Fibroblast of the conjunctiva (primary cell): ENCODE measurements at places on chromosomes 6 and 20.

DNA sequence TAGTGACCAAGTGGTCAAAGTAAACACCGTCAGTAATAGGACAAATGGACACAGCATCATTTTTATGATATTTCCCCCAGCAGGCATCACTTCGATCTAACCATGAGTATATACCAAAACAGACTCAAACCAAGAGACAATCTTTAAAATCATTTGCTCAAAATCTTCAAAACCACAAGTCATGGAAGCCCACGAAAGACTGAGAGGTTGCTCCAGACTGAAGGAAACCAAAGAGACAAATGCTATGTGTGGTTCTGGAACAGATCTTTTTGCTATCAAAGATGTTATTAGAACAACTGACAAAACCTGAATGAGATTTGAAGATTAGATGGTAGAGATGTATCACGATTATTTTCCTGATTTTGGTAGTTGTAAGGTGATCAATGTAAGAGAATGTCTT is 197.7 kb downstream of the TBXT start:
- DNase-seq: no peak

GRCh38 chr6:89536231-89536630 is 102.3 kb downstream of the LYRM2 start:
- DNase-seq: no peak

GRCh38 chr6:51625566-51625965 is 461.8 kb downstream of the PKHD1 start:
- no peak for DNase-seq

GRCh38 chr6:7341989-7342742 is 29.2 kb upstream of the SSR1 start:
- DNase-seq: no peak

- DNase-seq: peak; percentile 46
These were observed 15.6 kb downstream of the COMMD7 start for GRCh38 chr20:32727683-32728082.

DNA sequence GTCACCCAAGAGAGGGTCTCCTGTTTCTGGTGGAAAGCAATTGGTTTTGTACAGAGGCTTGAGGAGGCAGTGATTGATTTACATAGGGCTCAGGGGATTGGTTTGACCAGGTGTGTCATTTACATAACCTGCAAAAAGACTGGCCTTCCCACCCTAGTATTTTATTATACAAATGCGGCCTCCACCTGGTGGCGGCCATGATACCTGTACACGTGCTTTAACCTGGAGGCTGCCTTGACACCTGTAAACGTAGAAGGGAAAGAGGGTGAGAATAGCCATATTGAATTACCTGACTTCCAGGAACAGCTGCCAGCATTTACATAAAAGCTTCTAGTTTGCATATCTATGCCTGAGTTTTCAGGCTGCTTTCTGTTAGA is 48.7 kb downstream of the HLA-DPB1 start:
- no peak for DNase-seq

GRCh38 chr6:40762981-40763380 is 175.8 kb upstream of the LRFN2 start:
- no peak for DNase-seq

DNA sequence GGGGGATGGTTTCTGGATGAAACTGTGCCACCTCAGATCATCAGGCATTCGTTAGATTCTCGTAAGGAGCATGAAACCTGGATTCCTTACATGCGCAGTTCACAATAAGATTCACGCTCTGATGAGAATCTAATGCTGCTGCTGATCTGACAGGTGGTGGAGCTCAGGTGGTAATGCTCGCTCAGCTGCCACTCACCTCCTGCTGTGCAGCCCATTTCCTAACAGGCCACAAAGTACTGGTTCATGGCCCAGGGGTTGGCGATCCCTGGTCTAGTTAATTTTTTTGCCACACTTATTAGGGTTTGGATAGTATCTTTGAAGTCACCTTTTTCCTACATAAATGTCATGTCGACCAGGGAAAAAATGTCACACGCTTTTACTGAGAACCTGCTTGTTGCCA is 96.8 kb upstream of the MLIP start:
- DNase-seq: no peak

- DNase-seq: no peak
These were observed 122.1 kb downstream of the HIVEP2 start for GRCh38 chr6:142822842-142823241.

- DNase-seq: no peak
These were observed 181.0 kb downstream of the PLCB1 start for GRCh38 chr20:8313073-8313472.

GRCh38 chr6:136486357-136486756 is 63.9 kb downstream of the MAP7 start:
- no peak for DNase-seq

GRCh38 chr6:153087436-153087835 is 43.6 kb downstream of the RGS17 start:
- DNase-seq: no peak

DNA sequence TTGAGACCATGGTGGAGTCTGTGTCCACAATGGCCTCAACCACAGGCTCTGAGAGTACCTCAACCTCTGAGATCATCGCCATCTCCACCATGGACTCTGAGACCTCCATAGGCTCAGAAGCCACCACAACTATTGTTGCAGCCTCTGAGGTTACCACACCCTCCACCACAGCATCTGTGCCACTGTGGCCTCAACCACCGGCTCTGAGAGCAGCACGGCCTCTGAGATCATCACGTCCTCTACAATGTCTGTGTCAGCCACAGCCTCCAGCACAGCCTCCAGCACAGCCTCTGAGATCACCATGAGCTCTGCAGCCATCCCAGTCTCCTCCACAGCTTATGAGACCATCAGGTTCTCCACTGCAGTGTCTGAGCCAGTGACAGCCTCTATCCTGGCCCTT is 19.4 kb upstream of the MUC21 start:
- no peak for DNase-seq

DNA sequence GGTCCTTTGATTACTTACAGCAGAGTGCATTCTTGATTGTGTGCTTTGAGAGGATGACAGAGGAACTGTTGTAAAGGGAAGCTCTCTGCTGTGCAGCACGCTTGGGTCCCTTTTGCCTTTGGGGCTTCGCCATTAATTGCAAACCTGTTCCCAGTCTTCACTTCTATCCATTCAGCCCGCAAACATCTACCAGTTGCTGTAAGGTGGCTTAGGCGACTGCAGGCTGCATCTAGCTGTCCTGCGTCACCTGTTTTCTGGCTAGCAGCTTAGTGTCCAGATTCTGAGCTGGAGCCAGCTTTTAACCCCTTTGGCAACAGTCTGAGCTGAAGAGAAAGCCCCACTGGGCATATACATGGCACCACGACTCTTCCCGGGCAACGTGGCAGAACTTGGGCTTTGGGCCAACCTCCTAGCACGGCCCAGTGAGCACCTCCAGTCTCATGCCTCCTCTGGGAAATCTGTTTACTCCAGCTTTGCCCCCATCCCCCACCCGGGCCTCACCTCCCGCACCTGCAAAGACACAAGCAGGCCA is 2.5 kb upstream of the FASTKD5 start:
- DNase-seq: no peak

DNA sequence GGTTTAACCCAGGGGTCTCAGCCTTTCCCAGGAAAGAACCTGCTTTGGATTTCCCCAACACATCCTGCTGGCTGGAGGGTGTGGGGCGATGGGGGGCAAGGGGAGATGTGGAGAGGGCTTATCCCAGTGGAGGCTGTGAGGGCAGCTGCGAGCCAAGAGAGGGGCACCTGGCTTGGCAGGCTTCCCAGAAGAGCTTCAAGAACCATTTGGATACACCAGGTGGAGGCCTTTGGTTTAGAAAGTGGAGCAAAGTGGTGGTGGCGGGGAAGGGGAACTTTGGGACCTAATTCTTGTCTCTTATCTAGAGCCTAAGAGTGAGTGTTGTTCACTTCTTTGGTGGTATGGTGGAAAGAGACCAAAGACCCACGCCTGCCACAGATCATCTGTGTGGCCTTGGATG is 12.4 kb downstream of the CD40 start:
- DNase-seq: no peak

- no peak for DNase-seq
These were observed 696.7 kb downstream of the C6orf118 start for GRCh38 chr6:164612751-164613150.

DNA sequence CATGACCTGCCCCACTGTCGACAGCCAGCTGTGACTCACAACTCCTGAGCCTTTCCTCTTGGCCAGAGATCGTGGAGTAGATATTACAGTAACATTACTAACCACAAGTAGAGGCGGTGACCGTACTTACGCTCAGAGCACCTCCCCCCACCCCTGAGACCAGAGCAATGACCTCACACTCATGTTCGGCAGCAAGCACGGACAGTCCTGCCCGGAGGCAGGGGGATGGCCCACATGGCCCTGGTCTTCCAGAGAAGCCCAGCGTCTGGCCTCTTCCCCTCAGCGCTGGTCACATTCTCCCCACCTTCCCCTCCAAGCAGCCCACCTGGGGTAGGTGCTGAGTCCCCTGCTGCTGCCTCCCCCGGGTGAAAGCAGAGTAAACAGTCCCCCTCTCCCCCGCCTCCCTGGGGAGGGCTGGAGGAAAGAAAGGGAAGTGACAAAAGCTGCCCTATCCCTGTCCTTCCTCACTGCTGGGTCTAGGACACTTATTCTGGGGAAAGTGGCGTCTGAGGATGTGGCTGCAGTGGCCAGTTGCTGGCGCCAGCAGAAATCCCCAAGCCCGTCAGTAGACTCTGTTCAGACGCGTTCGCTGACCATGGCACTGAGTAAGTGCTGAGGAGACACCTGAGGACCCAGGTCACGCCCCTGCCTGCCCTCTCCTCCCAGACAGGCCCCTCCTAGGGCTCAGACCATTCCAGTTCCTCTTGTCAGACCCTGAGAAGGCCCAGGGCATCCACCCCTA is 68.5 kb downstream of the MRPL14 start:
- peak; percentile 98 for DNase-seq

GRCh38 chr6:117448732-117449485 is 23.2 kb upstream of the ROS1 start:
- DNase-seq: peak; percentile 82

GRCh38 chr20:11043001-11043400 is 369.2 kb upstream of the JAG1 start:
- DNase-seq: no peak

- DNase-seq: no peak
These were observed 23.6 kb upstream of the FANCE start for GRCh38 chr6:35428421-35429149.

DNA sequence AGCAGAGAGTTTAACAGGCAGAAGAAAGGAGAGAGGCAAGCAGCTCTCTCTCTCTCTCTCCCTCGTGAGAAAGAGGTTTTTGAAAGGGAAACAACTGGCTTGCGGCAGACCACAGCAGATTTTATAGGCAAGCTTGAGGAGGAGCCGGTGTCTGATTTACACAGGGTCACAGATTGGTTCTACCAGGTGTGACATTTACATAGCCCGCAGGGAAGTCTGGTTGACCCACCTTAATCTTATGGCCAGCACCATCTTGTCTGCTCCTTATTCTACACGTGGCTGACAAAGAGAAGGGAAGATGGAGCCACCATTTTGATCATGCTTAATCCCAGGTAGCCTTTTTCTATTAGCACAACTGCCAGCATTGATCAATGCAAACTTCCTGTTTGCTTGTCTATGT is 65.4 kb downstream of the OR2J2 start:
- no peak for DNase-seq

DNA sequence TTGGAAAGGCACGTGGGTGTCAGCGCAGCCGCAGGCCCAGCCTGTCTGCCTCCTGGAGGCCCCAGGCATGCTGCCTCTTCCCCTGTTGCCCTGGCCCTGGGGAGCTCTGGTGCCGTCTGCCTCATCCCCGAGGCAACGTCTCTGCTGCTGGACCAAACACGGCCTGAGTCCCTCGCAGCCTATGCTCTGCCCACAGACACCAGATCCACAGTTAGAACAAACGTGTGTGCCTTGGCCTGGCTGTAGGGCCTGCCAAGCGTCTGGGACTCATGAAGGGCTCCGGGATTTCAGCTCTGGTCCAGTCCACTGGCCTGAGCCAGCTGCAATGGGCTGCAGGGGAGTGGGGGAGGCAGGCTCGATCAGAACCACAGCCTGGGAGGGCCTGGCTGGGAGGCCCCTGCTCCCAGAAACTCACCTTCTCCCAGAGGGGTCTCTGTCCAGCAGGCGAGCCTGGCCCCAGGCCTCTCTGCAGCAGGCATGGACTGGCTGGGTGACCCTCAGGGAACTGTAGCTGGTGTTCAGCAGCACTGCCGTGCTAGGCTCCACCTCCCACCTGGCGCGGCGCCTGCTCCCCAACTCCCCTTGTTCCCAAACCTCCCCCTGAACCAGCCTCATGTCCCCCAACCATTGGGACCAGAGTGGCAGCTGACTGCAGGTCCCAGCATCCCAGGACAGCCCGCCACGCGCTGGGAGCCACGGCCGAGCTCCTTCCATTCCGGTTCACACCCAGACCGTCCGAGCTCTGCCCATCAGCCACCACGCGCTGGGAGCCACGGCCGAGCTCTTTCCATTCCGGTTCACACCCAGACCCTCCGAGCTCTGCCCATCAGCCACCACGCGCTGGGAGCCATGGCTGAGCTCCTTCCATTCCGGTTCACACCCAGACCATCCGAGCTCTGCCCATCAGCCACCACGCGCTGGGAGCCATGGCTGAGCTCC is 197.0 kb downstream of the DLL1 start:
- no peak for DNase-seq

GRCh38 chr6:103280417-103280816 is 1579.3 kb downstream of the HACE1 start:
- DNase-seq: no peak

GRCh38 chr6:136593748-136594490 is 43.7 kb upstream of the MAP7 start:
- peak; percentile 80 for DNase-seq

DNA sequence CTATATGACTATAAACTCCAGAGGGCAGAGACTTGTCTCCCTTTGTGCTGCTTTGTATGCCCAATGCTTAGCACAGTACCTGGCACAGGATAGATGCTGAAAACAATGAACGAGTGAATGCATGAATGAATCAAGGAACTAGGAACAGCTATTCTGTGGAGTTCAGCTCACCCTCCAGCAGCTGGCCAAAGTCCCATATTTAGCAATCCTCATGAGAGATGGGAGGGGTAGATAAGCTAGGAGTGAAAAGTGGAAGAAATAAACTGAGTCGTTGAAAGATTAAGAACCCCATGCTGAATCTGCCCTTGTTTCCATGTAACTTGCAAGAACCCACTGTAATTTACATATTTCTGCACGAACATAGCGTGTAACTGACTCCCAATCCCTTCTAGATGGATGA is 106.5 kb downstream of the MAFB start:
- DNase-seq: no peak
